Esophagus squamous epithelium (tissue), 5 donors: ENCODE measurements at places on chromosomes 12 and 14.

DNA sequence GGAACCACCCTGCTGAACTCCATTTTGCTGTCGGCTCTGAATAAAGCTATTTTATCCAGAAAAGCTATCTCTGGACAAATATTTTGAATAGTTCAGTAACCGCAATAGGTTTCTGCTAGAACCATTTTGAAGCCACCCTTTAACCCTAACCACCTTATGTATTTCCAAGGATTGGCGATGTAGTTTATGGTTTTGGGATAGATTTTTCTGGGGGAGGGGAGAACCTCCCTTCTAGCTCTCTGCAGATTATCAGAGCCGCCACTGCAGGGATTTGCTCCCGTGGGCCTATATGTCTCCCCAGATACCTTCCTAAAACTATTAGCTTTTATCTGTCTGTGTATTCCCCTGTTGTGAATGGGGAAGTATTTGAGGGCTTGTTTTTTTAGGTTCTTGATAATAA is 1.8 kb upstream of the TUBA1B start:
- no peak for DNase-seq

GRCh38 chr12:57171668-57172067 is 24.2 kb upstream of the LRP1-AS start:
- DNase-seq = no peak

- DNase-seq = no peak
These were observed 699 bp upstream of the B4GALNT3 start for GRCh38 chr12:459050-459429.

- DNase-seq = no peak
These were observed 18.8 kb upstream of the GAS2L3 start for GRCh38 chr12:100554608-100555077.

DNA sequence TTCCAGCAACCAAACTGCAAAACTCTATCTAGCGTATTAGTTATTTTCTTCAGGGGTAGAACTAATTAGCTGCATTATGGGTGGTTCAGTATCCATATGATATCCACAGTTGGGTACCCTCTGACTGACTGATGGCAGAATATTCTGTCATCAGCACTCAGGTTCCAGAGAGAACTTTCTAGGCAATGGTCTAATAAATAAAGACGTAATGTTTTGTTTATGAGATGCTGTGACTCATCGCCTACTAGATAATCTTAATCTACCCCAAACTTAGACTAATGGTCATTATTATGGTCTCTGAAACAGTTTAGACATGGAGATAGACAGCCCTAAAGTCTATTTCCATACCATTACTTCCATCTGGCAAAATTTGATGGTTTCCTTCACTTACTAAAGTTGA is 220.1 kb downstream of the MED13L start:
- DNase-seq = no peak

- no peak for DNase-seq
These were observed 49.8 kb upstream of the USP15 start for GRCh38 chr12:62210422-62210821.
